ENCODE measurements at places on chromosomes 5 and 9.

GRCh38 chr5:123083298-123083697 lies 5.7 kb upstream of the PRDM6 start:
- DNase-seq, result no peak

GRCh38 chr5:92884469-92884868 lies 696.5 kb downstream of the NR2F1-AS1 start:
- no peak for DNase-seq

DNA sequence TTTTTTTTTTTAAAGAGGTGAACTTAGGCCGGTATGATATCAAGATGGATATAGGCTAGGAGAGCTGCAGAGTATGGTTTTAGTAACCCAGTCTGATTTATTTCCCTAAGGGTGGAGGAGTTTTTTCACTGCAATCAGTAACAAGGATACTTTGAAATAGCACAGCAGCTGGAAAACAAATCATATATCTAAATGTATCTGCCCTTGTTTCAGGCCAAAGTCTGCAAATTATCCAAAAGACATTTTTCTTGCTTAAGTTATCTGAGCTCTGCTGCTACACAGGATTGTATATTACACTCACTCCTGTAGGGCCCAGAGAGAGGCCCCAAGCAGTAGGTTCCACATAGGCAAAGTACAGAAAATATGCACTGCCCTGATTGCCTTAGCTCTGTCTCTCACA lies 222.4 kb downstream of the NTRK2 start:
- DNase-seq, result no peak

GRCh38 chr9:22067196-22067595 lies 58.1 kb upstream of the CDKN2B start:
- DNase-seq, result no peak

DNA sequence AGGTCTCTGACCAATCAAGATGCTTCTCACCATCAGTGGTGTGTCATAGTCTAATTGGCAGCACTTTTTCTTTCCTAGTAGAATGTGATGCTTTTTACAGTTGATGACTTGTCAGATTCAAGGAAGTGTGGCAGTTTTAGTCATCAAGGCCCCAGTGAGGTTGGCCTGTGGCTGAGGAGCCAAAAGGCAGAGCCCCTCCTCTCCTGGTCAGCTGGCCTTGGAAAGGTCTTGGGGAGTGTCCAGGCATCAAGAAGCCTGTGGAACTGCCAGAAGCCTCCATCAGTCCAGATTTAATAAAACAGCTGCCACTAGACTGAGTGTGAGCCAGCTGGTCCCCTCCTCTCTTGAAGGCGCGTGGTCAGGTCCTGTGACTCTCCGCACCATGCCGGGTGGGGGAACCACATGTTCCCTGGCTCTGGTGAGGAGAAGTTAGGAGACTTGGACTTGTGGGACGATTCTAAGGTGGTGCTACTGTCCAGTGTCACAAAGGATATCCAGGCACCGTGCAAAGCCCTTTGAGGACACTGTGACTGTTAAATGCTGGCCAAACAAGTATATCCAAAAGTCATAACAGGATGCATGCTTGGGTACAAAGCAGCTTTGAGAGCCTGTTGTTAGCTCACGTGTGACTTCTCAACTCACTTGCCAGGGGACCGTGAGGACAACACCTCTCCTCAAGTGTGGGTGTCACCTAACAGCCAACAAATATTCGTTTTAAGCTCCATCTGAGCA lies 6.1 kb upstream of the ANGPTL2 start:
- DNase-seq, result no peak

DNA sequence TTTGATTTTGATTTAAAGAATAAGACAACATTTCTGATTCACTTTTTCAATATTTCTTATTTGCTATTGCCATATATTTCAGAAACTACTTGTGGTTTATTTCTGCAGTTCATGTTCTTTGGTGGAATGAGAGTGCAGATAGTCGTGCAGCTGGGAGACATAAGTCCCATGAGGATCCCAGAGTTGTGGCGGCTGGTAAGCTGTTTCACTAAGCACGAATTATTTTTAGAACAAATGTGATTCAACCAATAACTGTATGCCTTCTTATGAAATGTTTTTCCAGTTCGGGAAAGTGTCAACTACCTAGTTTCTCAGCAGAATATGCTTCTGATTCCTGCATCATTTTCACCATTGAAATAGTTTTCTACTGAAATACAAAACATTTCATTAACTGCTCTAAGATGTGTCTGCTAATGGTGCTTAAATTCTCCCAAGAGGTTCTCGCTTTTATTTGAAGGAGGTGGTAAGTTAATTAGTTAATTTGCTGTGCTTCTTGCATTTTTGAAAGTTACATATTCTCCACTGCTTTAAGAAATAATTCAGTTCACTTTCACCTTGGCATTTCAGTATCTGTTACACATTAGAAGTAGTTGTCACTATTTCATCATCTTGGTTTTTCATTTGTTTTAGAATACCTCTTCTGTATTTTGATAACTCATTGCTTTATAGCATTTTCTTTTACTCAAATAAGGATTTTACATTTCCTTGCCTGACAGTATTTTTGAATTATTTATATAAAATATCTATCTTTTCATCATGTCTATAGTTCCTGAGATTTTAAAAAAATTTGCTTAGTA lies 9.0 kb downstream of the NIPSNAP3B start:
- no peak for DNase-seq

DNA sequence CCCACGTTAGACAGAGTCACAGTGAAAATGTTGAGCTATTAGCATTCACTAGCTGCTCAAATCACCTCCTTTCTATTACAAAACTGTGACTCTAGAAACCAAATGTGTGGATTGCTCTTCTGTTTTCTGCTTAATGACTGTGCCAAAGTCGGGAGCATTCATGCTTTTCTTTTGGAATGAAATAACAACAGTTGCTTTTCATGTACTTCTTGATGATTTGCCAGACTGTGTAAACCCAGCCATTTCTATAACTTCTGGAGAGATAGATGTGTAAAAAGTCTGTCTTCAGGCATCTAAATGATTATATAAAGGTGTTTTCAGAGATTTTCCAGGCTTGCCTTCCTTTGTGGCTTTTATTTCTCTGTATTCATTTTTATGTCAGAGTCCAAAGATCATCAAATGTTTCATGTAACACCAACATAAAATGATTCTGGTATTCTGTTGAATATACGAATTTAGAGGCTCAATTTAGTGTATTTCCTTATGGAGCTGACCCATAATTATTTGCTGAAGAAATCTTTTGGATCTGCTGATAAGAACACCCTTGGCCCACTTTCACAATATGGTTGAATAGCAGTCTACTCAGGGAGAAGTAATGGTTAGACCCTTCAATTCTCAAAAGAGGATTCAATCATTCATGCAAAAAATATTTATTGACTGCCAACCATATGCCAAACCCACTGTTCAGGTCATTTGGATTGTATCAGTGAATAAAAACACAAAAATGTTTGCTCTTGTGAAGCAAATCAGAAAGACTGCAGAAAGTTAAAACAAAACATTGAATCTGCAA lies 581.2 kb downstream of the CDH18 start:
- DNase-seq, result no peak
